ENCODE measurements at places on chromosomes 7 and 10.

GRCh38 chr10:112732277-112732921 lies 217.6 kb upstream of the TCF7L2 start:
- peak; percentile 15 for DNase-seq

GRCh38 chr10:126502441-126502840 lies 114.2 kb upstream of the ADAM12 start:
- DNase-seq: no peak

GRCh38 chr7:48084727-48085432 lies 4.2 kb upstream of the UPP1 start:
- DNase-seq: no peak

GRCh38 chr7:36784991-36785940 lies 61.0 kb upstream of the AOAH start:
- DNase-seq: peak; percentile 8

DNA sequence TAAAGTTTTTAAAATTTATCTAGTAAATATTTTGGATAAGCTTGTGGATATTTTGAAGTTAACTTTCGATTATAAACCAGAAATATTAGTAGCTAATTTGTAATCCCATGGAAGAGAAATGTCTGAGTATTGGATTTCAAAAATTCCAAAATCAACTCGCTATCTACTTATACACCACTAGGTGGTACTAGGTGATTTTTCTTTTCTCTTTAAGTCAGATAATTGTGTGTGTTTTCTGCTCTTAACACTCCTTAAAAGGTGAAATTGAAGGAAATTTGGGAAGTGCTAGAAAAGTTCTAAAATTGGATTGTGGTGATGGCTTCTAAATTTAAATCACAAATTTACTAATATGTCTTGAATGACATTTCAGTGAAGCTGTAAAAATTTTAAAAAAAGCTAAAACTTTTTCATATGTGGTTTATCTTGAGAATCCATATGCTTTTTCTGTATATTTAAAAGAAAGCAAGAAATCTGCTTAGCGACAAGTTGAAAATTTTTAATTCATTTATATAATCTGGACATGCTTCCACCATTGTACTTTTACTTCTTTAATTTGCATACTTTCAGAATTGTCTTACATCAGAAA lies 90.2 kb downstream of the IPMK start:
- DNase-seq: no peak

- no peak for DNase-seq
Measured at GRCh38 chr10:69232252-69232651, 12.1 kb downstream of the HKDC1 start.

GRCh38 chr7:7177044-7177517 lies 5.3 kb upstream of the C1GALT1 start:
- DNase-seq: no peak

- DNase-seq: no peak
Measured at GRCh38 chr10:67141300-67141699, 215.5 kb downstream of the LRRTM3 start.

DNA sequence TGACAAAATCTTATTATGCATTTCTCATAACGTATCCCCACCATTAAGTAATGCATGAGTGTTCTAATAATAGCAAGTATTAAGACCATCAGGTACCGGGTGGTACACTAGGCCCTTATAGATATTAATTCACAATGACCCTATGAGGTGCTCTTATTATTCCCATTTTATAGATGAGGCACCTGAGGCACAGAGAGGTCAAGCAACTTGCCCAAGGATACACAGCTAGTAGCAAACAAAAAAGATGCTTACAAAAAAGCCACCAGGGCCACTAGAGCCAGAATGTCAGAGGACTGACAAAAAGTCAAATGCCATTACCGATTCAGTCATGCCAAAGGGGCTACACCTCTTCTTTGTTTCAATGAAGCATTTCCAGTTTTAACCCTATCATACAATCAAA lies 5.9 kb downstream of the RSU1 start:
- DNase-seq: no peak

DNA sequence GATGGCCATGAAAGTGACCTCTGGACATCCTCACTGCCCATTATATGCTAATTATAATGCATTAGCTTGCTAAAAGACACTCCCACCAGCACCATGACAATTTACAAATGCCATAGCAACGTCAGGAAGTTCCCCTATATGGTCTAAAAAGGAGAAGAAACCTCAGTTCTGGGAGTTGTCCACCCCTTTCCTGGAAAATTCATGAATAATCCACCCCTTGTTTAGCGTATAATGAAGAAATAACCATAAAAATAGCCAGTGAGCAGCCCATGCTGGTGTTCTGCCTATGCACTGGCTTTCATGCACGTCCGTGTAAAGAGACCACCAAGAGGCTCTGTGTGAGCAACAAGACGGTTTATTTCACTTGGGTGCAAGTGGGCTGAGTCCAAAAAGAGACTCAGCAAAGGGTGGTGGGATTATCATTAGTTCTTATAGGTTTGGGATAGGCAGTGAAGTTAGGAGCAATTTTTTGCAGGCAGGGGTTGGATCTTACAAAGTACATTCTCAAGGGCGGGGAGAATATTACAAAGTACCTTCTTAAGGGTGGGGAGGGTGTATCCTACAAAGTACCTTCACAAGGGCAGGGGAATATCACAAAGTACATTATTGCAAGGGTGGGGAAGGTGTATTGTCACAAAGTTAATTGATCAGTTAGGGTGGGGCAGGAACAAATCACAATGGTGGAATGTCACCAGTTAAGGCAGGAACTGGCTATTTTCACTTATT lies 45.6 kb downstream of the LBX1 start:
- DNase-seq: no peak

GRCh38 chr7:101702362-101702850 lies 73.3 kb upstream of the MYL10 start:
- DNase-seq: no peak

GRCh38 chr10:69629897-69630650 lies at the start of gene FAM241B:
Gene FAM241B, plus strand, starts transcription at chr10:69630247. Its CDS starts 1,497 bp downstream, at chr10:69631744.
- peak; percentile 40 for DNase-seq

DNA sequence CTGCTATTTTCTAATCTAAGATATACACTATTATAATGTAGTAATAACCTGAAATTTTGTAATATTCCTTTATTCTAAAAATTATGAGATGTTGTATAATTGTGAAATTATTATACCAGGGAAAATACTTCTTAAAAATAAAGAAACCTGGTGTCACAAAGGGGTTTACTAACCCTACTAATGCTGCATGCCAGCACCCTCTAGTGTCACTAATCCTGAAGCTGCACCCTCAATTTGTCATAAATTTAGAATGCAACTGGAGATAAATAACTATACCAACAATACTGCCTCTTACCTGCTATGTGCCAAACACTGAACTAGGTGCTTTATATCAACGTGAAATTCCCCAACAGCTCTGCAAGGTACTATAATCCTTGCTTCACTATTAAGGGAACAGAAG lies 30.8 kb downstream of the TM9SF3 start:
- no peak for DNase-seq

GRCh38 chr10:63236113-63236935 lies 103.2 kb downstream of the NRBF2 start:
- DNase-seq: no peak

- no peak for DNase-seq
Measured at GRCh38 chr10:71459513-71459912, 62.8 kb downstream of the CDH23 start.

GRCh38 chr10:30052062-30052461 lies 7.3 kb downstream of the JCAD start:
- no peak for DNase-seq

- no peak for DNase-seq
Measured at GRCh38 chr7:137970253-137970975, 31.5 kb downstream of the CREB3L2 start.

All from C1 segment of cervical spinal cord (tissue), 14 donors.